Activated naive CD8-positive, alpha-beta T cell treated with anti-CD3 and anti-CD28 coated beads for 36 hours (primary cell): ENCODE measurements at places on chromosomes 6 and 20.

GRCh38 chr6:49462071-49462470 is 982 bp downstream of the MMUT start:
- DNase-seq = no peak

DNA sequence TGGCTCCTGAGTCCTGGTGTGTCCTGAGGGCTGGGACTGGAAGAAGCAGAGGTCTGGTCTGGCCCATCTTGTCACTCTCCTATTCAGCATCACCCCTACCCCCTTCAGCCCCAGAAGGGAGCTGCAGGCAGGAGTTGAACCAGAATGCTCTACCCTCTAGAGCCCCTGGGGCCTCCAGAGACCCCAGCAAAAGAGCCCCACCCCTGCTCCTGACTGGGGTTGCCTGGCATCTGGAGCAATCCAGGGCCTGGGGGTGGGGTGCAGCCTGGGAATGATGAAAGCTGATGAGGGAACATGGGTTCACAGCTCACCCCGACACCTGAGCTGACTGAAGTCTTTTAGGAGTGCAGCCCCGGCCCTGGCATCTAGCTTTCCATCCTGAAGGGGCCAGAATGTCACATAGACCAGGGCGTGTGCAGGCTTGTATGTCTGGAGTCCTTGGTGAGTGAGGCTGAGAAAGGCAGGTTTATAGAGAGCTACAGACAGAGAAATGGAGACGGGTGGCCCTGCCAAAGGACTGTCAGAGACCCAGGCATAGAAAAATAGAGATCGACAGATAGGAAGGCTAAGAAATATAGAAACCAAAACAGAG is 12.2 kb downstream of the FGD2 start:
- DNase-seq = no peak

GRCh38 chr6:113187661-113188060 is 669.5 kb upstream of the MARCKS start:
- DNase-seq = no peak

- no peak for DNase-seq
These were observed 17.3 kb upstream of the IBTK start for GRCh38 chr6:82264824-82265223.

DNA sequence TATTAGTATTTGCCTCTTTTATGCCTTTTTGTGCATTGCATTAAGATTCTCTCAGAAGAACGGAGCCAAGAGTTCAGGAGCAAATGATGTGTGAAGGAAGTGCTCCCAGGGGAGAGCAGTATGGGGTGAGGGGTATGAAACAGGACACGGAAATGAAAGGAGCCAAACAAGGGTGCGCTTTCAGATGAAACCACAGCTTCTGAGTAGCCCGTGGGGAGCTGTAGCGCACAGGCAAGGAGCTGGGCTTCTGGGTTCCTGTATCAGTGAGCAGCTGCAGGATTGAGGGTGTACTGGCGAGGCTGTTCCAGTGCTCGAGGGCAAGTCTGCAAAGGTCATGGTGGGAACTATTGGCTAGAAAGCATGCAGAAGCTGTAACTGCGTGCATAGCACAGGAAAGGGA is 25.4 kb downstream of the ANKEF1 start:
- no peak for DNase-seq

- DNase-seq = no peak
These were observed 35.2 kb downstream of the BMP6 start for GRCh38 chr6:7761051-7761450.

- no peak for DNase-seq
These were observed 1130.2 kb upstream of the MAP3K7 start for GRCh38 chr6:91717094-91717493.

GRCh38 chr6:132425176-132425575 is 23.9 kb upstream of the MOXD1 start:
- DNase-seq = no peak

GRCh38 chr6:3542032-3542640 is 85.3 kb upstream of the SLC22A23 start:
- no peak for DNase-seq

GRCh38 chr6:38136547-38136946 is 317.0 kb downstream of the ZFAND3 start:
- no peak for DNase-seq

GRCh38 chr6:101199441-101199840 is 194.1 kb upstream of the GRIK2 start:
- DNase-seq = no peak

GRCh38 chr6:322940-323729 is 30.8 kb downstream of the DUSP22 start:
- no peak for DNase-seq

DNA sequence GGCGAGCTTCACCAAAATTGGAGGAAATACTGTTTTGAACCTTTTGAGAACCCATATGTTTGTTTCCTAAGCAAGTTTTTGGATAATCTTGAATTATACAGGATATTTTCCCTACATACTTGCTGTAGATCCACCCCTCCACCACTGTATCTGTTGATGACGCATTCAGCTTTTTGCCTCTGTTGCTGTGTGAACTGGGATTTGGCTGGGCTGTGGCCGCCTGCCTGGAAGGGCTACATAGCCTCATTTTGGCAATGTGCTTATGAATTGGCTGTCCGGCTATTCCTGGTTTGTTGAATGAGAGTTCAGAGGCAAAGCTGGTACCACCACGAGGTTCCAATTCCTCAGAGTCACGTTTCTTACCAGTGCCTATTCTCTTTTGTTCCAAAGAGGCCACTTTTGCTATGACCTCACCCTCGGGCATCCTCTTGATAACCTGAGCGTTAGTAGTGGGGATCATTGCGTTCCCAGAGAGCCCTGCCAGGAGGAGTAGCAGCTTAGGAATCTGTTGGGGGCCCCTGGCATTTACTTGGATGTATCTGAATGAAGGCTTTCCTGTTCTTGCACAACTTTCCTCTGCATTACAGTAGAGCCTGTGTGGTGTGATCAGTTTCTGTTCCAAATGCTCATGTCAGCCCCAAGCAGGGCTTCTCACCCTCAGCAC is 6.4 kb downstream of the FAM83D start:
- DNase-seq = no peak

GRCh38 chr6:124991764-124992295 is 29.6 kb downstream of the RNF217 start:
- no peak for DNase-seq

DNA sequence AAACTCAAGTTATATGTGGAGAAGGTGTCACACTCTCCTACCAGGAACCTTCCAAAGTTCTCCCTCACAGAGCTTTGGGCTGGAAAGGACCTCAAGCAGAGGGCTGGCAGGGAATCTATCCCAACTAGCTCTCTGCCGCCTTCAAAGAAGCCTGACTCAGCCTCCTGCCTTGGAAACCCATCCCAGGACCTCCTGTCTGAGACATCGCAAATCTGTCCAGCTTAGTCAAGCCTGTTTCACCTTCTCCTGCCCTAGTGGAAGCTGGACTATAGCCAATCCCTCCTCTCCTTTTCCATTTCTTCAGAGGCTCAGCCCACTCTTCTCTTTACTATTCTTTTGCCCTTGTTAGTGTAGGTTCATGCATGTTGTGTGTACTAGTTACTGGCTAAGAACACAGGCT is 48.2 kb upstream of the FOXP4 start:
- DNase-seq = no peak

GRCh38 chr6:7692453-7692784 is 33.5 kb upstream of the BMP6 start:
- no peak for DNase-seq

- DNase-seq = no peak
These were observed 144.7 kb upstream of the ZNF217 start for GRCh38 chr20:53738039-53738944.

DNA sequence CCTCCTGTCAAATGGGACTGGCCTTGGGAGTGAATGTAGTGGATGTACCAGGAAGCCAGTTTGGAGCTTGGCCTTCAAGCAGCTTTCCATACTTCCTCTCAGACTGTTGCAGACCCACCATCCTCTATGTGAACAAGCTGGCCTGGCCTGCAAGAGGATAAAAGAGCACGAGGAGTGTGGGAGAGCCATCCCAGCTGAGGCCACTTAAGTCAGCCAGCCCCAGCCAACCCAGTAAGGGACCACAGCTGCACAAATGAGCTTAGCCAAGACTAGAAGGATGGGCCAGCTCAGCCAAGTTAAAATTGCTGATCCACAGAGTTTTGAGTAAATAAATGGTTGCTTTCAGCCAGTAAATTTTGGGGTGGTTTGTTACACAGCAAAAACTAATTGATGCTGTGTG is 156.9 kb upstream of the SOX4 start:
- DNase-seq = no peak

- no peak for DNase-seq
These were observed 12.1 kb downstream of the SLC2A4RG start for GRCh38 chr20:63751471-63752271.

- no peak for DNase-seq
These were observed 225.4 kb downstream of the LAMA2 start for GRCh38 chr6:129108337-129108736.

- no peak for DNase-seq
These were observed 23.4 kb downstream of the FAM217A start for GRCh38 chr6:4055420-4056041.

DNA sequence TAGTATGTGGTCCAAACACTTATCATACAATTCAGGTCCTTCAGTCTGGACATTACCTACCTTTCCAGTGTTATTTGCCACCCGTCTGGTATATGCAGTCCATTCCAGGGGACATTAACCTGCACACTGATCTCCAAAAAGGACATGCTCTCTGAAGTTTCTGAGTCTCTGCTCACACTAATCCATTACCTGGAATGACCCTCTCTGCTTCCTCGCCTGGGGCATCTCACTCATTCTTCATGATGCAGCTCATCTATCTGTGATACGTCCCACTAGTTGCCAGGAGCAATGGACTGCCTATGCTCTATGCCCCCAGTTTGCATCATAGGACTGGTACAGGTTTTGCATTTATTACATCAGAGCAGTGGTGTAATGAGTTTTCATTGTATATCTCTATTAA is 5.9 kb upstream of the TUBB2B start:
- no peak for DNase-seq

- no peak for DNase-seq
These were observed 29.4 kb downstream of the TRAF3IP2 start for GRCh38 chr6:111576291-111576690.

GRCh38 chr6:167860550-167861226 is 34.0 kb downstream of the AFDN start:
- no peak for DNase-seq

- DNase-seq = no peak
These were observed 8.7 kb upstream of the PDE7B start for GRCh38 chr6:135842618-135843392.

GRCh38 chr20:47330933-47331708 is 25.4 kb downstream of the ZMYND8 start:
- no peak for DNase-seq

DNA sequence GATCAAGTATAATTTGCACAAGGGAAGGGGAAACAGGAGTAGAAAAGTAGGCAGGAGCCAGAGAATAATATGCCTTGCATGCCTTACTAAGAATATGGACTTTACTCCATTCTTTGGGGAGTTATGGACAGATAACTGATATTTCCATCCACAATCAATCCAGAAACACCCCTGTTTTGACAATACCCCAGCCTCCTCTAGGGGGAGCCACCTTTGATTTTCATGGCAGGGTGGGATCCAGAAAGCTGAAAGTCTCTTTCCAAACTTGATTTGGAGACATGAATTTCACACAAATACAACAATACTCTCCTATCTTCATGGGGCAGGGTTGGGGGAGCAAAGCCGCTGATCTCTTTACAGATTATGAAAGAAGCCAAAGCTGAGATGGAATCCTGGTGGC is 404.1 kb downstream of the FOXA2 start:
- DNase-seq = no peak

- no peak for DNase-seq
These were observed 658 bp downstream of the RIN2 start for GRCh38 chr20:19758501-19759331.

- DNase-seq = no peak
These were observed 112.7 kb downstream of the FHL5 start for GRCh38 chr6:96675597-96675996.

DNA sequence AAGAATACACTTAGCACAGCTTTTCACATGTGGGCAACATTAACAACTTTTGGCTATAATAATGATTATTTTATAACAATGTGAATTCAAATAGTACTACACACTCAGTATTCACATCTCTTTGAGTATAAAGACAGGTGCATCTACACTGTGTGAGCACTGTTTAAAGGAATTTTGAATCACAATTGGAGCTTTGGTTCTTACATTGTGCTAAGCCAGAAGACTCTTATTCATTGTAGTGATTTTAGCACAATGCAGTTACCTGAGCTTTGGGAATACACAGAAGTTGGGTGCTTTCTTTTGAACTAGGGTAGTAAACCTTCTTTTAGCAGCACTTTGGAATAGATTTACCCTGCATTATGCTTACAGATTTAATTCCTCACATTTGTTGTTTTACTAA is 20.5 kb downstream of the RIMS1 start:
- no peak for DNase-seq

DNA sequence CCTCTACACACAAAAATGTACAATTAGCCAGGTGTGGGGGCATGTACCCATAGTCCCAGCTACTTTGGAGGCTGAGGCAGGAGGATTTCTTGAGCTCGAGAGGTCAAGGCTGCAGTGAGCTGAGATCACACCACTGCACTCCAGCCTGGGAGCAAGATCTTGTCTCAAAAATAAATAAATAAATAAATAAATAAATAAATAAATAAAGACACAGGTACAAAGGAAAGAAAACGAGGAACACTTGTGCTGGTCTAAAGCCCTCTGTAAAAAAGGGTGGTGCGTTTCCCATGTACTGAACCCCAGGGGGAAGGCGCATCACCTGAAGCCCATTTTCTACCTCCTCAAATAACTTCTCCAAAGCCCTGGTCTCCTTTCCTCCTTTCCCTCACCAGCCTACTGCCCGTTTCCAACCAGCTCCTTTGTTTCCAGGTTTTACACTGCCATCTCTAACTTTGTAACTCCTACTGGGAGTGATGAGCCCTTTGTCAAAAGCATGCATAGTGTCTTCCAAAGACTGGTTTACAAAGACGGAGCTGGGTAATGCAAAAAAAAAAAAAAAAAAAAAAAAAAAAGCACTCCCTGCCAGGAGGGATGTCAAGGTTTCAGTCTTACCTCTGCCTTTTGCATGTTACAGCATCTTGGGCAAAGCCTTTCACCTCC is 81.5 kb upstream of the SOX4 start:
- DNase-seq = no peak

- no peak for DNase-seq
These were observed 42.5 kb downstream of the TNFAIP3 start for GRCh38 chr6:137909533-137909932.

- DNase-seq = no peak
These were observed 82.0 kb upstream of the CTNNBL1 start for GRCh38 chr20:37611852-37612251.

DNA sequence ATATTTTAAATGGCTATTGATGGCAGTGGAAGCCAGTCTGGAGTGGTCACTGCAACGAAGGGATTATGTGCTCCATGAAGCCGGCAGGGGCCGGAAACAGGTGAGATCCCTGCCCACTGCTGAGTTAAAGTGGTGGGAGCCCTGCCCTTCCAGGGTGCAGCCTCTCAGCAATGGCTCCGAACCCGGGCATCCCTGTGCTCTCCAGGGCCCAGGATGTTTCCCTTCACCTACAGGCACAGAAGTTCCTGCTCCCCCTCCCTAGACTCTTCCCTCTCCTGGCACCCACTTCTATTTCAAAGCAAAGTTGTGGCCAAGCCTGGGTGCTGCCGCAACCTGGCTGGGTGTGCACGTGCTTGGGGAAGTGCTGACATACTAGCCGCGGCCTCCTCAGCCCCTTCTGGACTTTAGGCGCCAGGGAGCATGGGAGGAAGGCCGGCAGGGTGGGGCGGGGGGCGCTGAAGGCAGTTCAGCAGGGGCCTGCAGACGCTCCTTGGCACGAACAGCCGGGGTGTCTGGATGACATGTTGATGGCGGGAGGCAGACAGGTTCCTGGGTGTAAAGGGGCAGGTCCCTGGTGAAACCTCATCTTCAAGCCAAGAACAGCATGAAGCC is 452.3 kb downstream of the HTR1B start:
- no peak for DNase-seq
